Fibroblast of upper back skin (primary cell): ENCODE measurements at places on chromosomes 11 and 22.

- no peak for DNase-seq
These were observed 3.6 kb downstream of the C11orf68 start for GRCh38 chr11:65915101-65915820.

GRCh38 chr22:32469799-32470212 lies 4.8 kb upstream of the FBXO7 start:
- peak; percentile 74 for DNase-seq

DNA sequence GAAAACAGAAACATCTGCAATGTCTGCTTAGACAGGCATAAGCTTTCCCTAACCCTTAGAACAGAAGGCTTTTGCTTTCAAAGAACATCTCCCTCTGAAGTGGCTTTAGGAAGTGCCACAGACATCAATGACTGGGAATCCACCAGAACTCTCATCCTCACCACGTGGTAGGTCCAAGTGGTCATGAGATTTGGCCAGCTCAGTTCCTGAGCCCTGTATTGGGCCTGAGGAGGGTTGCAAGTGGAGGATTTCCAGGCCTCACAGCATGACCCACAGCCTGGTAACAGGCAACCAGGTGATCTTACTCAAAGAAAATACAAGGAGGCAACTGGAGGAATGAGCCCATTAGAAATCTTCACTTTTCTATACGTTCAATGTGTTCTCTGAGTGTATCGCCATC lies 1.6 kb downstream of the CASP1 start:
- no peak for DNase-seq

GRCh38 chr11:1628506-1629325 lies 859 bp upstream of the KRTAP5-5 start:
- peak; percentile 18 for DNase-seq

DNA sequence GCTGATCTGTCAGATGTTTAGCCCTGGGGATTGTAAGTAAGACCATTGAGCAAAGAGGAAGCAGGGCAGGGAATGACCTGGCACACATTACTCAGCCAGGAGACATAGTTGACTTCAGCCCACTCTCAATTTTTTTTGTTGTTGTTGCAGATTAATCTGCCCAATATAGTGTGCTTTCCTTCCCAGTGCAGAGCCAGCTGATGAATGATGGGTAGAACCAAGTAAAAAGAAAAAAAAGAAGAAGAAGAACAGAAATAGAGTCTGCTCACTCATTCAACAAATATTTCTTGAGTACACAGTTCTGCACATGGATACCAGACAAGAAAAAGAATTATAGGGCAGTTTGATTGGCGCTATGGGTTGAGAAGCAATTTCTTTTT lies 292.7 kb downstream of the ETS1 start:
- DNase-seq, result peak; percentile 56

- no peak for DNase-seq
These were observed 140.4 kb upstream of the LUZP2 start for GRCh38 chr11:24356501-24356900.

DNA sequence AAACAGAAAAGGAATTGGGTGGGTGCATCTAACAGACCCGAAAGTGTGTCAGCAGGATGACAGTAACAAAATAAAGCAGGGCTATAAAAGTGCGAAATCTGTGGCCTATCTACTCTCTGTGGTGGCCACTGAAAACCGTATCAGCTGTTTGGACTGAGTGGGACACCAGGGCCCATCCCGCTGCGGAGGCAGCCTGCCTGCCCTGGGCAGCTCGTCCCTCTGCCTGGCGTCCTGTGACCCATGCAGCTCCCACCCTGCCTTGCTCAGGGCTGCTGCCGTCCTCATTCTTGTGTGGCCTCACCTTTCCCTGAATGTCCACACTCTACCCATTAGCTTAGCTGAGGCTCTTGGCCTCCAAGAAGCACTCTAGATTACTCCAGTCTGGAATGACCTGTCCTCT lies 30.4 kb downstream of the CARS1 start:
- DNase-seq, result no peak

GRCh38 chr11:7300281-7300680 lies 48.6 kb downstream of the SYT9 start:
- DNase-seq, result no peak

- no peak for DNase-seq
These were observed 48.3 kb downstream of the RAB30 start for GRCh38 chr11:83023410-83023809.

- no peak for DNase-seq
These were observed 9.4 kb downstream of the SIDT2 start for GRCh38 chr11:117187799-117188481.
